ENCODE measurements at places on chromosomes 11 and 22. TPM values are rescaled to one million over a fixed set of nuclear protein-coding genes. Genes with fewer than 3 reads are reported as not detected.

Gene OR5P2
- not detected for total RNA-seq

Gene LGALS12
- total RNA-seq, result not detected

Gene RPUSD4
- total RNA-seq, result 45.3 TPM

Gene SERHL2
- total RNA-seq, result 0.49 TPM

Gene MS4A3
- total RNA-seq, result not detected

Gene ARVCF
- total RNA-seq, result 17.2 TPM

DNA sequence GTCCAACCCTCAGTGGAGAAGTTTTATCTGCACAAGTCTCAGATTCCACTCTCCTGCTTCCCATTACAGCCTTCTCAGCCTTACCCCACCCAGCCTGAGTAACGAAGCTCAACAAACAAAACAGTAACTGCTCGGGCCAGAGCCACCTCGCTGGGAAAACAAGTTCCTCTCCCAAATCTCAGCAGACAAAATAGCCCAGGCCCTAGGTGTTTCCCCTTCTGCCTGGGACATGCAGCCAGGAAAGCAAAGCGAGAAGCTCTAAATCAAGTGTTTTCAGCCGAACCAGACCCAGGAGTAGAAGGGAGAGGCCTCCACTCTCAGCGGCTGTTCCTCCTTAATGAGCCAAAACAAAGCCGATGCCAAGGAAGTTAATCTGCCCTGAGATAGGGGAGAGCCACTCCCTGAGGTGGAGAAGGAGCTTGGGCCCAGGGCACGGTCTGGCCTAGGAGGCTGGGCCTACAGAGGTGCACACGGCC is 44.0 kb downstream of the LIF start:
- no peaks in the 10 kb centered on the region for H3K27me3 ChIP-seq
- no peaks in the 10 kb centered on the region for H3K36me3 ChIP-seq
- no peak for DNase-seq
- peaks cover 7% of the 10 kb centered on the region for H3K4me1 ChIP-seq
- H3K4me3 ChIP-seq, result no peak overlapping the region

GRCh38 chr11:128343135-128343514 is 244.2 kb downstream of the ETS1 start:
- no peak overlapping the region for H3K27ac ChIP-seq
- H3K4me1 ChIP-seq, result no peaks in the 10 kb centered on the region
- no peaks in the 10 kb centered on the region for H3K36me3 ChIP-seq
- H3K4me3 ChIP-seq, result no peak overlapping the region

DNA sequence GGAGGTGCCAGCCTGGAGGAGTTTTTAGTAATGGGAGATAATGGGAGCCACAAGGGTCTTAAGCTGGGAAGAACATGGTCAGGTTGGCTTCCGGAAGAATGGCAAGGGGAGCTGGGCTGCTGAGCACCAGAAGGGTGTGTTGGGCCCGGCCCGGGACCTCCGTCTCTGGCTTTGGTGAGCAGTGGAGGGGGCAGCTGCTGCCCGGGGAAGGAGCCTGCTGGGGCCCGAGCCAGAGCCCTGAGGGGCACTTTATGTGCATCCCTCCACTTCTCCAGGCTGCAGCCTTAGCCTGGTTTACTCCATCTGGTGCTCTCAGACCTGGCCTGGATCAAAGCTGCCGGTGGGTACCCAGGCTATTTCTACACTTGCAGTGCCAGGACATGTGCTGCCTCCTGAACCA is 8.7 kb upstream of the NPAS4 start:
- no peaks in the 10 kb centered on the region for H3K36me3 ChIP-seq
- DNase-seq, result no peak
- peaks cover 4% of the 10 kb centered on the region for H3K4me1 ChIP-seq
- no peak overlapping the region for H3K27ac ChIP-seq
- peaks cover 7% of the 10 kb centered on the region for H3K27me3 ChIP-seq
- no peak overlapping the region for H3K4me3 ChIP-seq

GRCh38 chr11:82403640-82404305 is 329.9 kb downstream of the FAM181B start:
- no peaks in the 10 kb centered on the region for H3K4me1 ChIP-seq
- no peak for DNase-seq
- H3K4me3 ChIP-seq, result no peak overlapping the region

DNA sequence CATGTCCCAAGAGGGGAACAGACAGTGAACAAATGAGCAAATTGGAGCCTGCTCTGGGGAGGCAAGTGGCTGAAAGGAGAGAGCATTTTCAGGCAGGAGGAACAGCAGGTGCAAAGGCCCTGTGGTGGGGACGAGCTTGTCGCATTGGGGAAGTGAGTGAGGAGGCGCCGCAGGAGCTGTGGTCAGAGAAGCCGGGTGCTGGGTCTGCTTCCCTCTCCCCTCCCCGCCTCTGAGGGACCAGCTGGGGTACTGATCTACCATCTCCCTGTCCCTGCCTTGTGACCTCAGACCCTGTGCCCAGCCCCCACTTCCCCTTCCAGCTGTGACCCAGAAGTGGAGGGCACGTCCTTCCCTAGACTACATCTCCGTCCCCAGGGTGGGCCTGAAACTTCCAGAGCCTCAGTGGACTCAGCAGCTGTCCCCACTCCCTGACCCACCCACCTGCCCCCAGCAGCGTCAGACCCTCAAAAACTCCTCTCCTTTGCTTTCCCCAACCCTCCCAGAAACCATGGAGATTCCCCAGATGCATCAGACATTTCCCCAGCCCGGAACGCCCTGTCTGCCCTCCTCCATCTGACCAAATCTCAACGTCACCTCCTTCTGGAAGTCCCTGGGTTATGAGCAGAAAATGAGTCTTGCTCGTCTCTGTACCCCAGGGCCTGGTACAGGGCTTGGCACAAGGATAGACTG is 19.7 kb upstream of the PDGFB start:
- no peaks in the 10 kb centered on the region for H3K27me3 ChIP-seq
- no peak for DNase-seq
- no peak overlapping the region for H3K4me3 ChIP-seq
- no peaks in the 10 kb centered on the region for H3K4me1 ChIP-seq

GRCh38 chr11:118082880-118083552 is 3.7 kb downstream of the SMIM35 start:
- H3K27ac ChIP-seq, result no peak overlapping the region
- peaks cover 17% of the 10 kb centered on the region for H3K27me3 ChIP-seq
- no peaks in the 10 kb centered on the region for H3K36me3 ChIP-seq

GRCh38 chr11:126224647-126225294 is 13.2 kb downstream of the FAM118B start:
- peaks cover 3% of the 10 kb centered on the region for H3K4me1 ChIP-seq
- no peaks in the 10 kb centered on the region for H3K27me3 ChIP-seq
- no peak overlapping the region for H3K4me3 ChIP-seq
- H3K27ac ChIP-seq, result no peak overlapping the region
- H3K36me3 ChIP-seq, result no peaks in the 10 kb centered on the region

- no peaks in the 10 kb centered on the region for H3K4me1 ChIP-seq
- no peaks in the 10 kb centered on the region for H3K27me3 ChIP-seq
- H3K4me3 ChIP-seq, result no peak overlapping the region
- no peaks in the 10 kb centered on the region for H3K36me3 ChIP-seq
Measured at GRCh38 chr11:44971185-44971584, 20.5 kb upstream of the TP53I11 start.

- no peaks in the 10 kb centered on the region for H3K27me3 ChIP-seq
- H3K4me3 ChIP-seq, result no peak overlapping the region
- H3K36me3 ChIP-seq, result no peaks in the 10 kb centered on the region
- no peaks in the 10 kb centered on the region for H3K4me1 ChIP-seq
Measured at GRCh38 chr22:44342347-44342956, 29.7 kb upstream of the SHISAL1 start.

DNA sequence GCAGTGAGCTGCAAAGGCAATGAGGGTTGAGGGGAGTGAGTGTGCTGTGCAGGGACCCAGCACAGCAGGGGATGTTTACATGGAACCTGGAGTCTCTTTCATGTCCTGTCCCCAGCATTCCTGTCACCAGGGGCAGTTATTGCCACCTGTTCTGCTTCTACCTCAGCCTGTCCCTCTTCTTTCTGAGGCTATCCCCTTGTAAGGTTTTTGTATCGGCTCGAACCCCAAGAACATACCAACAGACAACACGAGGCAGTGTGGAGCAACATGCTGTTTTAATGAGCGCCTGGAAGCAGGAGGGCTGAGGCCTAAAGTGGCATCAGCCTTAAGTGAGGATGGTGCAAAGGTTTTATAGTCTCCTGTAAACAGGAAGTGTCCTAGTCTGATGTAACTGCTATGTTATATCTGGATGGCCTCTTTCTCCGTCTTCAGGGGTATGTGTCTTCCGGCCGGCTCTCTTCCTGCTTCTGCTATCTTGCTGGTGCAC is 3.9 kb downstream of the SCGB2A2 start:
- no peak for DNase-seq
- H3K4me1 ChIP-seq, result no peaks in the 10 kb centered on the region

- DNase-seq, result peak; percentile 94
- H3K27ac ChIP-seq, result peak overlapping the region; percentile 52
- peaks cover 63% of the 10 kb centered on the region for H3K4me1 ChIP-seq
Measured at GRCh38 chr11:32386770-32387377, 48.5 kb downstream of the WT1 start.

GRCh38 chr11:34339149-34340064 is 18.4 kb downstream of the ABTB2 start:
- peaks cover 30% of the 10 kb centered on the region for H3K4me1 ChIP-seq
- no peaks in the 10 kb centered on the region for H3K36me3 ChIP-seq
- no peak overlapping the region for H3K27ac ChIP-seq
- DNase-seq, result peak; percentile 83

DNA sequence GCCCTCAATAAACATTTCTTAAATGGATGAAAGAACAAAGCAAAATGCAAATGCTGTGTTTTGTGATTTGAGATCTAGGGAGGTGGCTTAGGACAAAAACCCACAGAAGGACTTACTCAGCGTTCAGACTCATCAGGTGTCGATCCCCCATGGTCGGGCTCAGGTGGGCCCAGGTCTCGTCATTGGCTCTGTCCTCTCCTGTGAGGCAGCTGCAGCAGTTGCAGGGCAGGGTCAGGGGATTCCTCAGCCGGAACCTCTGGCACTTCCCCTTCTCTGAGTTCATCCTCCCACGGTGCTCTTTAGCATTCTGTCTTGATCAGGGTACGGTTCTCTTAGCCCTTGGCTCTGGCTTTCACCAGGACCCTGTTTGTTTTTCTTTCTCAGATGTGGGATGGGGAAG is 14.0 kb upstream of the ACR start:
- no peaks in the 10 kb centered on the region for H3K36me3 ChIP-seq
- no peak overlapping the region for H3K4me3 ChIP-seq
- no peak overlapping the region for H3K27ac ChIP-seq
- DNase-seq, result no peak

DNA sequence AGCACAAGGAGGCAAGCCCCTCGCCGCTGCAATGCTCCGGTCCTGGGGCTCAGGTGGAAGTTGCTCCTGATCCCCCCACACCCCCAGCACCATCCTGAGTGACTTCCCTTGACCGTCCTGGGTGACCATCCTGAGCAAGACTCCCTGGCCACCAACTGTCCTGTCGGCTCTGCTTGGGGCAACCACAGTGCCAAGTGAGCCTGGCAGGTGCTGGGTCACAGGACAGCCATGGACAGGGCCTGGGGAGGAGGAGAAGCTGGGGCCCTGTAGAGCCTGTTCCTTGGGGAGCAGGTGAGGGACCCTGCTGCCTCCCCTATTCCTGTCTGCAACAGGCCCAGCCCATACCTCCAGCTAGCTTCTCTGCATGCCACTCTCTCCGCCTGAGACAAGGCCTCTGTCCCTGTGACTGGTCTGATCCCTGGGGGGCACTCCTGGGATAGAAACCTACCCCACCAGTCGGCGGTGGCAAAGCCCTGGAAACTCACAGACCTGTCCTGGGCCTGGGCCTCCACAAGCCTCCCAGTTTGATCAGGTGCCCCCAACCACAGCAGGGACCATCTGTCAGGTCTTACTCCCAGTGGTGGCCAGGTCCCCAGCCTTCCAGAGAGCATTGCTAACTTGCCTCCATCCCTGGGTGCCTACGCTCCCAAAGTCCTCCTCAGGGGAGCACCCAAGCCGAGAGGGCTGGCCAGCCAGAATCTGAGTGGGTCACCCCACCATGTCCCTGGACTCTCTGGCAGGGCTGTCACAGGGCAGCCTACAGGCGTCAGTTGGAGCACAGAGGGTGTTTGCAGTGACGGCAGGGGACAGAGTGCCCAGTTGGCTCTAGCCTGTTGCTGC is 68.7 kb upstream of the WNT7B start:
- no peaks in the 10 kb centered on the region for H3K27me3 ChIP-seq
- H3K36me3 ChIP-seq, result no peaks in the 10 kb centered on the region
- DNase-seq, result no peak

DNA sequence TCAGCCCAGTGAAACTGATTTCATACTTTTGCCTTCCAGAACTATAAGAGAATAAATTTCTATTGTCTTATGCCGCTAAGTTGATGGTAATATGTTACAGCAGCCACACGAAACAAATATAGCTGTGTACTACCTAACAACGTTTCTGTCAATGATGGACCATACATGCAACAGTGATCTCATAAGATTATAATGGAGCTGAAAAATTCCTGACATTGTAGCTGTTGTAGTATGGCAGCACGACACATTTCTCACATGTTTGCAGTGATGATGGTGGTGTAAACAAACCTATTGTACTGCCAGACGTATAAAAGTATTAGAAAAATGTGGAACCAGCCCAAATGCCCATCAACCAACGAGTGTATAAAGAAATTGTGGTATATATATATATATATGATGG is 5.8 kb upstream of the SLC5A1 start:
- no peak overlapping the region for H3K4me3 ChIP-seq
- peaks cover 11% of the 10 kb centered on the region for H3K27me3 ChIP-seq
- H3K27ac ChIP-seq, result no peak overlapping the region
- no peak for DNase-seq
- H3K36me3 ChIP-seq, result no peaks in the 10 kb centered on the region

DNA sequence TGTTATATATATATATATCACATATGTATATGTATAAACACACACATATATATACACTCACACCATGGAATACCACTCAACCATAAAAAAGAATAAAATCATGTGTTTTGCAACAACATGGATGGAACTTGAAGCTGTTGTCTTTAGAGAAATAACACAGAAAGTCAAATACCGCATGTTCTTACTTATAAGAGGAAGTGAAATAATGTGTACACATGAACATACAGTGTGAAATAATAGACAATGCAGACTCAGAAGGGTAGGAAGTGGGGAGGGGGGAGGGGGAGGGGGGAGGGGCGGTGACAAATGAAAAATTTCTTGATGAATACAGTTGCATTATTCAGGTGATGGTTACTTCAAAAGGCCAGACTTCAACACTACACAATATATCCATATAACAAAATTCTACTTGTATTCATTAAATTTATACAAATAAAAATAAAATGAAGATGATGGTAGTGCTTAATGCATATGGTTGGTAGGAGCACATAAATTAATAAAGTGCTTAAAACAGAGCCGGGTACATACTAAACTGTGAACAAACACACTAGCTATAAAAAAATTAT is 5.8 kb upstream of the OR5B2 start:
- no peak overlapping the region for H3K27ac ChIP-seq
- H3K4me1 ChIP-seq, result no peaks in the 10 kb centered on the region
- no peak for DNase-seq
- H3K4me3 ChIP-seq, result no peak overlapping the region
- H3K36me3 ChIP-seq, result no peaks in the 10 kb centered on the region
- peaks cover 4% of the 10 kb centered on the region for H3K27me3 ChIP-seq

DNA sequence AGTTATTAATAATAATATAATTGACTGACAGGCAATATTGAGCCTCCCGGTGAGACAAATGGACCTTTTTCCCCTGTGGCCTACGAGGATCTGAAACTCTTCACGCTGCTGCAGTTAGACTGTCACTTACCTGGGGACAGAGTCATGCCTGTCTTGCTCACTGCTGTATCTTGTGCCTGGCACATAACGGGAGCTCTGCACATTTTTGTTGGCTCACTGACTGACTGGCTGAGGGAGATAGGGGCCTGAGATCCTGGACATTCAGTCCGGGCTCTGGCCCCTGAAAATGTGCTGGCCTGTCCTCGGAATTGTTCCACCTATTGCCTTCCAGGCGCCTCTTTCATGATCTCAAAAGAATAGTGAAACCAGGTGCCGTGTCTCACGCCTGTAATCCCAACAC is 743 bp upstream of the CD3D start:
- no peaks in the 10 kb centered on the region for H3K36me3 ChIP-seq
- no peak for DNase-seq
- H3K4me3 ChIP-seq, result no peak overlapping the region
- no peaks in the 10 kb centered on the region for H3K4me1 ChIP-seq
- no peak overlapping the region for H3K27ac ChIP-seq

All from A673 (cell line).